Thoracic aorta (tissue), 2 donors: ENCODE measurements at places on chromosomes 1 and 21. TPM values are rescaled to one million over a fixed set of nuclear protein-coding genes. Genes with fewer than 3 reads are reported as not detected.

GRCh38 chr21:32523988-32524719, 61.2 kb downstream of the TCP10L start:
- peak overlapping the region; percentile 68 for H3K27ac ChIP-seq
- peaks cover 26% of the 10 kb centered on the region for H3K4me1 ChIP-seq
- no peaks in the 10 kb centered on the region for H3K36me3 ChIP-seq

DNA sequence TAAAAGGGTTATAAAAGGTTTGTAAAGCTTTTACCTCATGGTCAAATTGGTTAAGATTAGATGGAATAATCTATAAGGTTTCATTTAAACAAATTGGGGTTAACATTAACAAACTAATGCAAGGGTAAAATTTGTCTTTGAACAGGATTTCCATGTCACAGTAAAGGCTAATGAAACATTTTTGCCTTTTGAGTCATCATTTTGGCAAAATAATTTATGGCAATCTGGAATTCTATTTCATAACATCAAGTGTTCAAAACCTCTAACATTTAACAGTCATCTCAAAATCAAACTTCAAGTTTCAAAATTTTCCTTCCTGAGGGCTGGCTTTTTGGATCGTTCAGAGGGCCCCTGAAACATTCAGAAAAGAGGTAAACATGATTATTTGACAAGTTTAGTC, 6.6 kb upstream of the CD46 start:
- no peak for DNase-seq
- H3K4me1 ChIP-seq, result no peaks in the 10 kb centered on the region
- no peaks in the 10 kb centered on the region for H3K36me3 ChIP-seq
- no peak overlapping the region for H3K27ac ChIP-seq
- no peak overlapping the region for H3K4me3 ChIP-seq

The MMEL1 gene
- total RNA-seq, result not detected

DNA sequence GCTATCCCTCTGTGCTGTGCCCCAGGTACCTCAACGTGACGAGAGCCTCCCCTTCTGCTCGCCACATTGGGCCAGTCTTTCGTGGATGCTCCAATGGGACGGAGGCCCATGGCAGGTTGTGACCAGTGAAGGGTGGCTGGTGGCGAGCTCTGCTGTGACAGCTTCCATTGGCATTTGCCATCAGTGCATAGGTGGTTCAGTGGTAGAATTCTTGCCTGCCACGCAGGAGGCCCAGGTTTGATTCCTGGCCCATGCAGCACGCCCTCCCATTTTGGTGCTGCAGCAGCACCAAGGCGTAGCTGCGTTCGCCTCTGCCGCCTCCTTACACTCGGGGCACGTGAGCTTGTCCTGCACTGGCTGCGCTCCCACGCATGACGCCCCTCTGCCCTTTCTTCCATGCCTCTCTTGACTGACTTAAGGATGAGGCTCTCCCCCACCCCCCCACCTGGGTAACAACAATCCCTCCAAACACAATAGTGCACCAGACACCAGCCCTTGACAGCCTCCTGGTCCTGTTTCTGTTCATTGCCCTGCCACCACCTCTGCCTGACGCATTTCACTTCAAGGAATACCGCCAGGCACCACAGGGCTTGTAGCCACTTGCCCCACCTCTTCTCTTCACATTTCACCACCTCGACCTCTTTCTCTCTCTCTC, 24.7 kb upstream of the FCGR2A start:
- H3K27me3 ChIP-seq, result peaks cover 6% of the 10 kb centered on the region
- no peaks in the 10 kb centered on the region for H3K4me1 ChIP-seq
- H3K36me3 ChIP-seq, result no peaks in the 10 kb centered on the region
- no peak overlapping the region for H3K27ac ChIP-seq

DNA sequence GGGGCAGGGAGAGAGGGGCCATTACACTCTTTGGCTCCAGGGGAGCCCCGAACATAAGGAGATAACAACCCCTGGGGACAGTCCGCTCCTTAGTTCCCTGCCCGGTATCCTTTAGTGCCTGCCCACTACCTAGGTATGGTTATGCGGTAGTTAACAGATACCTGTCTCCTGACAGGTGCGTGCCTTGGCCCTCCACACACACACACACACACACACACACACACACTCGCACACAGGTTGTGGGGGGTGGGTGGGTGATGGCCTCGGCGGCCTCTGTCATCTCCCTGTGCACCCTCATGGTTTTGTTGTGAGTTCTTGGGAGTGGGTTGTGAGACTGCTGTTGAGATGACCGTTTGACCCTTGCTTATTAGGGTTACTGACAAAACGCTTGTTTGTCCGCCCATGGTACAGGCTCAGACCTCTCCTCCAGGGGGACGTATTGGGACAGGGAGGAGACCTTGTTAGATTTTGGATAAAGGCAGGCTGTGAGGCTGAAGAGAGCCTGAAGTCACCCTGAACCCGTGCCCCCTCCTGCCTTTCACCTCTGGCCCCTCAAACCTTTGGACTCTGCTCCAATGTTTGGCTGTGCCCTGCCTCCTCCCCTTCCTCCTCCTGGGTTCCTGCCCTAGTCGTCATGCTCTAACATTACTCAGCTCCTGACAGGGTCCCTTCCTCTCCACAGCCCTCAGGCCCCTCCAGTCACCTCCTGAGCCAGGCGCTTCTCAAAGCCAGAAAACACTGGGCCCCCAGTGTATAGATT, 979 bp downstream of the RASSF5 start:
- H3K4me3 ChIP-seq, result peak overlapping the region; percentile 88
- peak overlapping the region; percentile 39 for H3K27ac ChIP-seq
- H3K27me3 ChIP-seq, result no peaks in the 10 kb centered on the region
- H3K36me3 ChIP-seq, result no peaks in the 10 kb centered on the region

The VANGL1 gene
- 6.5 TPM for total RNA-seq

The TNFRSF14 gene
- total RNA-seq, result 55.6 TPM

The SLAMF9 gene
- not detected for total RNA-seq

GRCh38 chr1:48738356-48738755, 38.3 kb downstream of the BEND5 start:
- H3K36me3 ChIP-seq, result peaks cover 16% of the 10 kb centered on the region
- H3K4me1 ChIP-seq, result peaks cover 47% of the 10 kb centered on the region
- no peak overlapping the region for H3K4me3 ChIP-seq
- DNase-seq, result no peak
- no peak overlapping the region for H3K27ac ChIP-seq

GRCh38 chr1:147565189-147565980, 24.1 kb downstream of the BCL9 start:
- no peaks in the 10 kb centered on the region for H3K4me1 ChIP-seq
- no peaks in the 10 kb centered on the region for H3K36me3 ChIP-seq
- no peak for DNase-seq
- no peak overlapping the region for H3K4me3 ChIP-seq
- H3K27ac ChIP-seq, result no peak overlapping the region
- H3K27me3 ChIP-seq, result no peaks in the 10 kb centered on the region

- H3K36me3 ChIP-seq, result no peaks in the 10 kb centered on the region
- no peak overlapping the region for H3K4me3 ChIP-seq
- no peak overlapping the region for H3K27ac ChIP-seq
- no peak for DNase-seq
- H3K27me3 ChIP-seq, result no peaks in the 10 kb centered on the region
These were observed 1404.4 kb upstream of the PRMT6 start for GRCh38 chr1:105652109-105652508.

The DAP3 gene
- total RNA-seq, result 56.5 TPM

The CFHR3 gene
- not detected for total RNA-seq

The CACHD1 gene
- total RNA-seq, result 5.3 TPM

DNA sequence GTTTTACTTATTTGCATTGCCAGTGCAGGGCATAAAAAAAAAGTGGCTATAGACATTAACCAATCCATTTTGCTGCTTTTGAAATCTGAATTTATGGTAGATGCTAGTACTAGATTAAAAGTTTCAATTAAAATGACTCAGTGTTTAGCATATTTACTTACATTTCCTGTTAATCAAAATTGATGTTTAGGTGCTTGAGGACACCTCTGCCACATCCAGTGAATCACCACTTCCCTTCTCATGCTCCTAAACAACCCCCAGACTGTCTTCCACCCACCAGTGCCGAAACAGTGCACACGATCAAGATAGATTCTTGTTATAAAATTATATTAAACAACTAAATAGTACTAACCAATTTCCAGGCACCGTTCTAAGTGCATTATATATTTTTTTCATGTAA, 32.7 kb downstream of the HSD17B7 start:
- H3K4me3 ChIP-seq, result no peak overlapping the region
- peaks cover 6% of the 10 kb centered on the region for H3K27me3 ChIP-seq
- no peaks in the 10 kb centered on the region for H3K36me3 ChIP-seq
- DNase-seq, result no peak
- H3K27ac ChIP-seq, result no peak overlapping the region

- peak overlapping the region; percentile 81 for H3K4me3 ChIP-seq
- H3K27ac ChIP-seq, result peak overlapping the region; percentile 98
- no peak for DNase-seq
These were observed 104.1 kb upstream of the HNRNPU start for GRCh38 chr1:244968471-244968871.

The TP73 gene
- not detected for total RNA-seq

The CFHR2 gene
- not detected for total RNA-seq

- H3K36me3 ChIP-seq, result no peaks in the 10 kb centered on the region
- no peak overlapping the region for H3K4me3 ChIP-seq
- H3K27me3 ChIP-seq, result no peaks in the 10 kb centered on the region
- DNase-seq, result no peak
These were observed 209.2 kb downstream of the KCTD3 start for GRCh38 chr1:215776336-215776735.

The TMEM61 gene
- 3.4 TPM for total RNA-seq

- no peak for DNase-seq
- H3K27me3 ChIP-seq, result no peaks in the 10 kb centered on the region
- H3K36me3 ChIP-seq, result no peaks in the 10 kb centered on the region
- no peak overlapping the region for H3K27ac ChIP-seq
- no peaks in the 10 kb centered on the region for H3K4me1 ChIP-seq
- no peak overlapping the region for H3K4me3 ChIP-seq
These were observed 75.9 kb upstream of the GREM2 start for GRCh38 chr1:240687820-240688219.
